ENCODE measurements at places on chromosomes 11 and 22. TPM values are rescaled to one million over a fixed set of nuclear protein-coding genes. Genes with fewer than 3 reads are reported as not detected.

NRIP3 gene
- 0.80 TPM for total RNA-seq

GNAZ gene
- 0.76 TPM for total RNA-seq

CARD16 gene
- 14.0 TPM for total RNA-seq

KCNK7 gene
- total RNA-seq = 20.2 TPM

OR52N2 gene
- total RNA-seq = not detected

PLXNB2 gene
- total RNA-seq = 148 TPM
